HFFc6 (cell line): ENCODE measurements at places on chromosomes 4 and X. TPM values are rescaled to one million over a fixed set of nuclear protein-coding genes. Genes with fewer than 3 reads are reported as not detected.

Gene JAKMIP1
- total RNA-seq: not detected in 3 replicates

Gene DUX4
- total RNA-seq: not detected in 3 replicates

Gene PRSS12
- total RNA-seq: 53.2 to 87.8 TPM (median 70.6 TPM) in 3 replicates

Gene PAGE2B
- not detected in 3 replicates for total RNA-seq

Gene MAGEA12
- total RNA-seq: 0.19 TPM in 1 of 3 replicates, not detected in the others

Gene NOX1
- not detected in 3 replicates for total RNA-seq

Gene DGKQ
- 14.0 to 17.0 TPM (median 14.9 TPM) in 3 replicates for total RNA-seq

DNA sequence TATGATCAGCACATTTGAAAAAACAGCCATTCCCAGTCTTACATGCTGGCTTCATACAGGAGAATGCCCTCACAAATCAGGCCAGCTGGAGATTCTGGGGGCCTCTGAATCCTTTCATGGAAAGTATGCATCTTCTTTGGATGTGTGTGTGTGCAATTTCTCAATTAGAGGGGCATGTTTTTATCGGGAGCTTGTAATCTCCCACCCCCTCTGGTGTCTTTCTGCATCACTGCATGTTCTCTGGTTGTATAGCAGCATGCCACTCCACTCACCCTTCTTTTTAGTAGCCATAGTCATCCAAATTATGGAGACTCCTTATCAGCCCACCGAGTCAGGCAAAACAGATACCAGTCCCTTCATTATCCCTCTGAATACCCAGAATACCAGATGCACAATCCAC is 282.2 kb upstream of the SLIT2 start:
- no peak for DNase-seq

GRCh38 chrX:103817502-103817901 is 14.6 kb downstream of the RAB9B start:
- peak; percentile 7 for DNase-seq

DNA sequence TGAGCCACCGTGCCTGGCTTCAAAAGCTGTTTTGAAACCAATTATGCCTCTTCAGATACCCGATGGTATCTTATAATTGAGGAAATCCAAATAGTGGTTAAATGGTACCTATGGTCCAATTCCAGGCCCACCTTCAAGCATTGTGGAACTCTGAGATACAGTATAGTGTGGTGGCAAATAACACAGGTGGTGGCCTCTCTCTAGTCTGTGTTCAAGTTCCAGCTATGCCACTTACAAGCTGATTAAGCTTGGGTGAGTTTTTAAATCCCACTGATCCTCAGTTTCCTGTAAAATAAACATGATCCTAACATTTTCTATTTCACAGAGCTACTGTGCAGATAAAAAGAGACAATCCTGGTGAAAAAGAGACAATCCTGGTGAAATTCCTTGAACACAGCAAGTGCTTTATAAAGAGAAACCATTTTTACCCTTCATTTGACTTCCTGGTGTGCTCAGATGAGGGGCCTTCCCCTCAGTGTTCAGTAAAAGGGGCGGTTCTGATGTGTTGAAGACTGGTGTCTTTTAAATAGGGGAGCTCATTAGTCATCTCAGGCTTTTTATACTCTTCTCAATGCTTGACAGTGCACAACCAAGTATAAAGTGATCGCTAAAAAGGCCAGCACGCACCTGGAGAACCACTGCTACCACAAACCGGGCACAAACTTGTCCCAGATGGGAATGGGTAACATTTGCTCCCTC is 30.8 kb upstream of the CD40LG start:
- no peak for DNase-seq

GRCh38 chrX:140172401-140172800 is 207.1 kb upstream of the CXorf66 start:
- no peak for DNase-seq
